ENCODE measurements at places on chromosomes 3 and 15.
A peak's percentile ranks its signal among the peaks of the same experiment; 100 is the strongest.

DNA sequence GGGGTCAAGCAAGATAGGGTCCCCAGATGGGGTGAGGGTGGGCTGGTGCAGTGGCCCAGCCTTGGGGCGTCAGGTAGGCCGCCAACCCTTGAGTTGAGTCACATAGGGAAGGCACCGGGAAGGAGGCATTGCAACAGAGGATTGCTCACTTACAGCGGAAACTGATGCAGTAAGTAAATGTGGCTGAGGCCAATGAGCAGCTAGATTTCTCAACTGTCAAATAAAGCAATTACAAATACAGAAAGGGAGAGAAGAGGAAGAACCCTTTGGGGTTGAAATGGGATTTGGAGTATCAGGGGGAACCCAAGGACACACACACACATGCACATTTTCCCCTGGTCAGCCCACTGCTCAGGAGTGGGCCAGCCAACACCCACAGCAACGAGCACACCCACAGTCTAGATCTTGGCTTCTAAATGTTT lies 44.0 kb downstream of the CHSY1 start:
- no peak for DNase-seq

- DNase-seq = no peak
These were observed 28.6 kb upstream of the ATP13A5 start for GRCh38 chr3:193407112-193407511.

- no peak for DNase-seq
These were observed 2.5 kb upstream of the PLA2G4F start for GRCh38 chr15:42158941-42159340.

DNA sequence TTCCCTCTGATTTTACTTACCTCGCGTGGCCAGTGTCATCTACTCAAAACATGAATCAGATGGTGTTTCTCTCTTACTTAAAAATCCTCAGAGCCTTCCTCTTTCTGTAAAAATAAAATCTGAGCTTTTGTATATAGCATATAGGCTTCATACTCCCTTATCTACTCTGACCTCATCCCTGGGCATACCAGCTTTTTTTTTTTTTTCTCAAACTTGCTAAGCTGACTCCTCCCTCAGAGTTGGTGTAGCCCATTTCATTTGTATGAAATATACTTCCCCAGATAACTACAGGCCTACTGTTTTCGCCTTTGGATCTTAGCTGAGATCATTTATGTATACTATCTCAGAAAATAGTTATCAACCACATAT lies 648.9 kb upstream of the ALCAM start:
- DNase-seq = no peak

- DNase-seq = no peak
These were observed 43.5 kb downstream of the RAB8B start for GRCh38 chr15:63232943-63233342.

DNA sequence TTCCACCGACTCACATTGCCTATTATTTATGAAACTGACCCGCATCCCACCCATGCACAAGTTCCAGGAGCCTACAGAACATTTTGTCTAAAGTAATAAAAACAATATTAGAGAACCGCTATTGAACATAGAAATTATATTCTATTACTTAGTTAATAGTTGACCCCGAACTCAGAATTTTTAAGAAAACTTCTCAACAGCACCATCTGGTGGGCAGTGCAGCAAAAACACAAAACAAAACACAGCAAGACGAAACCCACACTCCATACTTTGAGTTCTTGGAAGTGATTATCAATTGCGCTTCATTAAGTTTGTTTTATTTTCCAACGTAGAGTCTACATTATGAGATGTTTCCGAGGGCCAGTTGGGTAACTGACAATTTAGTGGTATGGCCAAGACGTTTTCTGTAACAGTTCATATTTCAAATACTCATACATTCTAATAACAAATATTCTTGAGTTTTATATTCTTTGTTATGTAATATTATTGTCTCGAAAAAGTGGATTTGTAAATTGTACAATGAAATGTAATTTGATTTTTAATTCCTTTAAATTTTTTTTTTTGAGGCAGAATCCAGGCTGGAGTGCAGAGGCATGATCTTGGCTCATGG lies 24.0 kb upstream of the C3orf70 start:
- DNase-seq = peak; percentile 84

DNA sequence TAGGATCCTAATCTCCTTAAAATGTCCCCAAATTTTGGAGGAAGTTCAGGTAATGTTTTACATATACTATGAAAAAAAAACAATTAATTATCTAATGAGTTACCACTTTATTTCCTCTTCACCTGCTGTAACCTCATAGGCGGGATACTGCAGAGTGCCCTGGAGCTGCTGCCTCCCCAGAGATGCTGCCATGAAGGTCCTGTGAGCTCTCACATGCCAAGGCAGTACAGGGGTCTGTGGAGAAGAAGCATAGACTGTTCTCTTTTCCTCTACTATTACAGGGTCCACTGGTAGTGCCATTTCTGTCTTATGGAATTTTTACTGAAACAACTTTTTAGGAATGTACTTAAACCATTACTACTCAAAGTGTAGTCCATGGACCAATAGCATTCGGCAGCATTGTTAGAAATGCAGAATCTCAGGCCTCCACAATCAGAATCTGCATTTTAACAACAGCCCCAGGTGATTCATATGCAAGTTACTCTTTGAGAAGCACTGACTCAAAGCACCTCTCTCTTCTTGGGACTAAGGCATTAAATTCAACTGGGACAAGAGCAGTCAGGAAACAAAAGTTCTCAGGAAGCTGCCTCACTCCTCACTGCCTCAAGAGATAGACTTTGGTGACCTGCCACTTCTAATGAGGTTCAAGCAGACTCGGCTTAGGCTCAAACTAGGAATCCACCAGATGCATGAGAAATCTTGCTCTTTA lies 30.3 kb upstream of the CPOX start:
- DNase-seq = no peak

GRCh38 chr3:159775372-159775961 lies 213.2 kb upstream of the IL12A start:
- DNase-seq = no peak

- no peak for DNase-seq
These were observed 491 bp upstream of the ZNF774 start for GRCh38 chr15:90351479-90352106.

DNA sequence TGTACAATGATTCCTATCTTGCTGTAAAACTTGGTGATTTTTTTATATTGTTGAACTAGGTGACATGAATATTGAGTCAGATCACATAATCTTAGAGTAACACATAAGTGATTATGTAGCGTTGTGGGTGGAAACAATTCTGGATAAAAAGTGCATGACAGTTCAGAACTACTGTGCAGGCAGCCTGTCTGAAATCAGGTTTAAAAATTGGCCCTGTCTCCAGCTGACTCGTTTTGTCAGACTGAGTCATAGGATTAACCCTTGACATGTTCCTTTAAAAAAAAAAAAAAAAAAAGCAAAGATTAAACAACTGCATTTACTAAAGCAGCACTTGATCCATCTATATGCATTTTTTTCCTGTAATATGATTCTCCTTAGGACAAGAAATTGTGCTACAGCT lies 160.0 kb upstream of the CGNL1 start:
- DNase-seq = peak; percentile 48

GRCh38 chr3:104909198-104909597 lies 457.5 kb upstream of the ALCAM start:
- DNase-seq = peak; percentile 83

DNA sequence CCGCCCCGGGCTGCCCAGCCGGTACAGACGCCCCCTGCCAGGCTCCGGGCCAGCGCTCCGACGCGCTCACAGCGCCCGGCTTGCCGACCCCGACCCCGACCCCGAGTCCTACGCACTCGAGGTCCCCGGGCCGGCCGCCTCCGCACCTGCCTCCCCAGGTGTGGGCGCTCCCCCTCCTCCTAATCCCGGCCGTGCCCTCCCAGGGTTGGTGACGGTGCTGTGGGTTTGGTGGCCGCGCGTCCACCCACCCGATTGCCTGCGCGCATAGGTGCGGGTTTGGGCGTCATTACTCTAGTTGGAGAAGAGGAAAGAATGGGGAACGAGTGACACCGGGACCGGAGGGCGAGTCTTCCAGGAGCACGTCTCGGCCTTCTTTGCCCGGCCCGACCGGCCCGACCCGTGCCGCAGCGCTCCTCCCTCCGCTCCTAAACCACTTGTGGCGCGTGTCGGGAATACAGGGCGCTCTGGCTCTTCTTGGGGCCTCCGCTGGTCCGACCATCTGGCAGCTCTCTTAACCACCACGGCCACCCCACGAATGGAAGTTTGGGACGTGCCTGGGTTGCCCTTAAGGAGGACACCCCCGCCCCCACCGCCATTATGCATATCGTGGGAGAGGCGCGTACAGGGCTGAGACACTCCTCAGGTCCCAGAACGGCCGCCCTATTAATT lies 810 bp upstream of the THRB start:
- DNase-seq = no peak

DNA sequence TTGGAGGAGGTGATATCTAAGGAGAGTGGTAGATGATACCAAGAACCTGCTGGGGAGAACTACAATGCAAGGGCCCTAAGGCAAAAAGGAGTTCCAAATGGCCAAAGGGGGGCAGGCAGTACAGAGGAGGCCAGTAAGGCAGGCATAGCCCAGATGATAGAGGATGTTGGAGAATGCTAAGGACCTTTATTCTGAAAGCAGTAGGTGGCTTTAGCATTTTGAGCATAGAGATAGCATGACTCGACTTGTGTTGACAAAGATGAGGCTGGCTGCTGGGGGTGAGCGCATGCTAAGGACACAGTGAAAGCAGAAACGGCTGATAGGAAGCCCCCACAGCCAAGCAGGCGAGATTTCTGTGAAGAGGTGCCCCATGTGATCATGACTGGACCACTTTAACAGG lies 419.3 kb downstream of the ERC2 start:
- no peak for DNase-seq

DNA sequence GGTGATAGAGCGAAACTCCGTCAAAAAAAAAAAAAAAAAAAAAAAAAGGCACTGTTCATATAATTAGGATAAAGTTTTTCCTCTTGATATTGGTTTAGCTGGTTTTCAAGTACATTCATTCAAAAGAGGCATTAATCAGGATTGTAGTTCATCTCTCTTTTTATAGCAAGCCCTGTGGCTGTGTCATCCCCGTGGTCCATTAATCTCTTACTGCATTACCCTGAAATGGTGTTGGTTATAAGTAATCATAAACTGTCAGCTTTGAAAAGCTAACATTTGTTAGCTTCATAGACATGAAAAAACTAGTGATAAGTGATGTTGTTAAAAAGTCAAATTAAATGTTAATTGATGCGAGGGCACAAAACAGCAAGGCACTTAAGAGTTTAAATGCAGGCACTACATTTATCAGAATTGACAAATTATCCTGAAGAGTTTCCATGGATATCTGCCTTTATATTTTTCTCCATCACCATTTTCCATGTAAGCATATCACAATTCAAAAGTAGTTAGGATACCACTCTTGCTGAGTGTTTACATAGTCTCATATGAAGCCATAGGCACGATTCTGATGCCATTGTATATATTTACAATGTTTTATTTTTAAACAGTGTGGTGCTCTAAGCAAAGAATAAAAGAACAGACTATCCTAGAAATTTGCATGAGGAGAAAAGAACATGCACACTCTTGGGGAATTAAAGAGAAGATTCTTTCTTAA lies 193.1 kb downstream of the OTOL1 start:
- DNase-seq = peak; percentile 27

GRCh38 chr3:5022187-5022965 lies 43.1 kb downstream of the BHLHE40 start:
- DNase-seq = no peak

DNA sequence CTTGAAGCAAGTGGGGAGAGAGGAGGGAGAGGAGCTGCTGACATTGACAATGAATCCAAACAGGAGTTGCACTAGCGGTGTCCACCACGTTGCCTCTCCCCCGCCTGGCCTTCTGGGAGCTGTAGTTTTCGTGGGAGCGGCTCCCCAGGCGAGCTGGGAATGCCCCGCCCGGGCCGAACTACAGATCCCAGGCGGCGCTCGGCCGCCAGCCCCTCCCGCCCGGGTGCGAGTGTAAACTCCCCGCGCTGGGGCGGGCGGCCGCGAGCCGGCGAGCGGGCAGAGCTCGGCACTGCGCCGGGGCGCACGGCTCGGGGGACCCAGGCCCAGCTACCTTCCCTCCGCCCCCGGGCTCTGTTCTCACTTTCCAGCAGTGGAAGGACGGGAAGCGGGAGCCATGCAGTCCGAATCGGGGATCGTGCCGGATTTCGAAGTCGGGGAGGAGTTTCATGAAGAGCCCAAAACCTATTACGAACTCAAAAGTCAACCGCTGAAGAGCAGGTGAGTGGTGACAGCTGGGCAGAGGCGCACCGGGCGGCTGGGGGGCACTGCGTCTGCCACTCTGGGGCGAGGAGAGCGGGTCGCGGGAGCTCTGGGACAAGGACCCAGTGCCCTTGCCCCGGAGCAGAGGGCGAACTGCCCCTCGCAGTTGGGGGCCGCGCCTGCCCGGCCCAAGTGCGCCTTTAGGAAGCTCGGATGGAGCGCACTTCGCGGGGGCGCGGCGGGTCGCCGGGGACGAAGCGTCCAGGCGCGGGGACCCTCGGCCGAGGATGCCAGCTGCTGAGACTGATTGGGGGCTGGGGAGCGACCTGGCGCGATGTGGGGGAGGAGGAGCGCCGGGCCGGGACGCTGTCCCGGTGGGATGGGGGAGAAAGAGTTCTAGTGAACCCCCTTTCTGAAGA lies at the start of gene MITF:
Gene MITF (plus strand): TSS at position 261 of the 899 bp plus-strand sequence. CDS start 134 bp downstream, at position 395.
- peak; percentile 93 for DNase-seq

DNA sequence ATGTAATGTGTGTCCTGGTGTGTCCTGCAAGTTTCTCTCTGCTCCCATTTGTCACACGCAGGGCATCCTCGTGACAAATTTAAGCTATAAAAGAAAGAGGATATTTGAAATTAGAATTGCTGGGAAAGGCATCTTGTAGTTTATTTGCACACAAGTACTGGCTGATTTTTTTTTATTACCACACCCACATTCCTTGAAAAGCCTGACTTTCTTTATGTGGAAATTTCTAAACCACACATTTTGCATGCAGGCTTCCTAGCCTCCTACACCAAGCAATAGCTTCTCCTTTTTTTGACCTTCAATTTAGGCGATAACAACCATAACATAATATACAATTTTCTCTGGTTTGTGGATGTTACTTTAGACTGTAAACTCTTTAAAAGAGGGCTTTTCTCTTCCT lies 126.1 kb downstream of the SERPINI1 start:
- DNase-seq = no peak

DNA sequence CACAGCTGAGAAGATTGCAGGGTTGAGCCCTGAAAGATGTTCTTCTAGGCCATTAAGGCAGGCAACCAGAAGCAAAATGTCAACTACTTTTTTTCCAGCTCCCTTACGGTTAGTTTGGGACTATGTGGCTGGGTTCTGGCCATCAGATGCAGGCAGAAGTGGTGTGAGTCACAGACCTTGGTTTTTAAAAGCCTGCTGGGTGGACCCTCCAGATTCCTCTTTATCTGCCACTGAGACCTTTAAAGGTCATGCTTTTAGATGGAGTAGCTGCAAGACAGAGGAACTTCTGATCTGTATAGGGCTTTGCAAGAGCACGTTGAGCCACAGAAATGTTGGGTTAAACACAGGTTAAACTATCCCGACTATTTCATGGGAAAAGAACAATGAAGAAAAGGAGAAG lies 102.9 kb downstream of the CHST2 start:
- no peak for DNase-seq

- DNase-seq = no peak
These were observed 70.1 kb downstream of the NCEH1 start for GRCh38 chr3:172640751-172641150.
